KG1 (cell line): ENCODE measurements at places on chromosomes 1 and 21.
A peak's percentile ranks its signal among the peaks of the same experiment; 100 is the strongest.

DNA sequence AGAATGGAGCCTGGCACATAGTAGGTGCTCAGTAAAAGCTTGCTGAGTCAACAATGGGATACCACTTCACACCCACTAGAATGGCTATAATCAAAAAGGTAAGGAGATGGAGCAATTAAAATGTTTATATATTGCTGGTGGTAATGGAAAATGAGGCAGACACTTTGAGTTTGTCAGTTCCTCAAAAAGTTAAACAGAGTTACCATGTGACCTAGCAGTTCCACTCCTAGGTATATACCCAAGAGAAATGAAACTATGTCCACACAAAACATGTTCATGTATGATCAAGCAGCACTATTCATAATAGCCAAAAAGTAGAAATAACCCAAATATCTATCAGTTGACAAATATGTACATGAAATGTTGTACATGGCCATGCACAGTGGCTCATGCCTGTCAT, 74.8 kb upstream of the ECE1 start:
- DNase-seq = no peak

- DNase-seq = no peak
Measured at GRCh38 chr1:220552672-220553260, 24.8 kb downstream of the MARK1 start.

DNA sequence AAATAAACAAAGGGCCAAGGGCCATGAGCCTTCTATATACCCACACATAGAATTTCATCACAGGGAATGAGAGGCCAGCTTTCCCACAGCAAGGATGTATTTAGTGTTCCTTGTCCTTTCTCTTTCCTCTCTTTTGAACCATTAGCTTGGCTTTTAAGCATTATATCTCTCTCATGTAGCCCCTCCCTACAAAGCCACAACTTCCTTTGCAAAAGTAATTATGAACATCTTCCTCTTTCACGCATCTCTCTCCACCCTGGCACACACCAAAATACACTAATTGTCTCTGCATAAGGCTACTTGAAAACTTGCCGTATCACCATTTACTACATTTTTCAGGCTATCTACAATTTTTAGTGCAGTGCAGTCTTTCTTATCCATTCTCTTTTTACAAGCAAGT, 1.9 kb upstream of the AK5 start:
- DNase-seq = peak; percentile 21

DNA sequence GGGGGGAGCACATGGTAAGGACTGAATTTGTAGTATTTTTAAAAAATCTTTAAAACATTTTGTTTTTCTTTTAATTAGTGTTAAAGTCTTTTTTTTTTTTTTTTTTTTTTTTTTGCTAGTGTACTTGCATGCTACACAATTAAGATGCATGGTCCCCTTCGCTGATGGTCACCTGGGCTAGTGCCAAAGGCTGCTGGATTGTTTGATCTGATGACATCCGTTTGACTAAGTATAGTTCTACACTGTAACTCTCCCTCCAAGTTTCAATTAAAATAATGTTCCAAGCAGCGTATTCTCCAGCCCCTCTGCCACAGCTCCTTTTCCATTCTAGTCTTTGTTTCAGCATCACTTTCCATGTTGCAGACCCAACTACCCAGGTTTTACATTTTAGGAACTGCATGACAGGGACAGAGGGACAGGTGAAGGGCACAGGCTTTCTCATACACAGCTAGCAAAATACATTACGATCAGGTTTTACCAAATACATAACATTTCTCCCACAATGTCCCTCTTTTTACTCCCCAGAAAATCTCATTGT, 852 bp upstream of the RAVER2 start:
- no peak for DNase-seq

GRCh38 chr1:199096591-199096990, 457.8 kb downstream of the PTPRC start:
- no peak for DNase-seq
